ENCODE measurements at places on chromosomes 2 and 18.
A peak's percentile ranks its signal among the peaks of the same experiment; 100 is the strongest.

DNA sequence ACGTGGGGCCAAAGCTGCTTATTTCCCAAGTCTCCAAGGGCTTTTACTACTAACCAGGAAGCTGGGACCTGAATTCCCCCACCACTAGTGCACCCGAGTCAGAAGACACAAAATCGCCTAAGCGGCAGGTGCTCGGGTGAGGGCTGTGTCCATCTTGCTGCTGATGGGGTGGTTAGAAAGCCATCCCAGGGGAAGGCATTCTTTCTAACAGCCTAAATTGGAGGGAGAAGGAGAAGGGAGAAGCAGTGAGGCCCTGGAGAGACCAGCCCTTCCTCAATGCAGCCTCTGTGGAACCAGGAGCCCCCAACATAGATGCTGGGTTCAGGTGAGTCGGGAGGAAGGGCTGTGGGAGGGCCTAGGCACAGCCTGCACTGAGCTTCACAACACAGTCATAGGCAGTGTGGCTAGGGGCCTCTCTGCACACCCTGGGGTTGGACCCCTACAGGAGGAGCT lies 1.9 kb upstream of the PROM2 start:
- DNase-seq, result no peak

DNA sequence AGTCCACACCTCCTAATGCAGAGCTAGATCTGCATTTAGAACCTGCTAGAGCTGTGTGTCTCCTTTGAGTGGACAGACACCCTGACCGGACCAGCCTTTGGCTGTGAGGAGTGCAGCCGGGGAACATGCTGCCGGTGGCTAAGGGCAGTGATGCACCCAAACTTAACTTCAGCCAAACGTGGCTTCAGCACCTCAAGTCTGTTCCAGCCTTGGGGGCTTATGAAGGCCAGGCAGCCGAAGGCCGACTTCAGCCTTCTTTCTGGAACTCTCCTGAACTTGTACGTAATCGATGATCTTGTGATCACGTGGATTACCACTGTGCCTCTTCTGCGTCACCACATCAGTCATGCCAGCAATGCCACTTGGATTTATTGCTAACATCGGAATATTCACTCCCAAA lies 49.1 kb downstream of the POMC start:
- no peak for DNase-seq

GRCh38 chr2:241379481-241380480 lies 23.7 kb downstream of the FARP2 start:
- no peak for DNase-seq

DNA sequence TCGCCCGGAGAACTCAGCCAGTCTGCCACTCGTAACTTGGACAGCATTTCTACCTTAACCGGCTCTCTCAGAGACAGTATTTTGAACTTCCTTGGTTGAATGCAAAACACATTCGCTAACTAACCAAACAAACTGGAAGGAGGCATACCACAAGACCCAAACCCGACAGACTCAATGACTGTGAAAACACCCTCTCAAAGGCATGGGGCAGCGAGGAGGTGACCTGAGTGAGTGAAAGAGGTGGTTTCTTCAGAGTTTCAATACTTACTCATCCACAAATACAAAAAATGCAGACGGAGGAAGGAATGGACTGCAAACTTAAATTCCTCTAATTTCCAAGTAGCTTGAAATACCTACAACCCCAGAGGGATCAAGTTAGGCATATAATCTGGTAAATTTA lies 132.9 kb downstream of the GAREM1 start:
- no peak for DNase-seq

- no peak for DNase-seq
These were observed 159.6 kb upstream of the HNRNPA3 start for GRCh38 chr2:177053038-177053437.

DNA sequence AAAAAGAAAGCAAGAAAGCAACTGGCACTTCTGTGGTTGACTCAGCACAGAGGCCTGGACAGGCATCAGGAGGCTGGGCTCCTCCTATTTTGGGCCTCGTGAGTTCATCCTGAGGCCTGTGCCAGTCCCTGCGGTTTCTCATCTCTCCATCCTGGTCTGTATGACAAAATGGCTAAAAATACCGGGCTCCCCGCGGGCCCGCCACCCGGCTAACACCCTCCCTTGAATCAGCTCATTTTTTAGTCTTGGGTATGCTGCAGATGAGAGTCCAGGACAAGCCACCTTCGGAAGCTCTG lies 62.3 kb upstream of the YWHAQ start:
- peak; percentile 41 for DNase-seq

DNA sequence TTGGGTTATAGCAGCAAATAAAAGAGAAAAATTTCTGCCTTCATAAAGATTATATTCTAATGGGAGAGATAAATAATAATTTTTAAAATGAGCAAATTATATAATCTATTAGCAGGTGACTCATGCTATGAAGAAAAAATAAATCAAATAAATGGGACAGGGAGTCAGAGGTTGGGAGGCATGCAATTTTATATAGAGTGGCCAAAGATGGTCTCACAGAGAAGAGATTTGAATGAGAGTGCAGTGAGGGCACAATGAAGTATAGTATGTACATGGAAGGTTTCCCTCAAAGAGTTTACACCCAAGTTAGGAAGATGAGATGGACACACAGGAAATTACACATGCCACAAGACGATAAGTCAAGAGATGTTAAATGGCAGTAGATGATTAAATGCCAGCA lies 369.4 kb downstream of the TXNL1 start:
- no peak for DNase-seq

DNA sequence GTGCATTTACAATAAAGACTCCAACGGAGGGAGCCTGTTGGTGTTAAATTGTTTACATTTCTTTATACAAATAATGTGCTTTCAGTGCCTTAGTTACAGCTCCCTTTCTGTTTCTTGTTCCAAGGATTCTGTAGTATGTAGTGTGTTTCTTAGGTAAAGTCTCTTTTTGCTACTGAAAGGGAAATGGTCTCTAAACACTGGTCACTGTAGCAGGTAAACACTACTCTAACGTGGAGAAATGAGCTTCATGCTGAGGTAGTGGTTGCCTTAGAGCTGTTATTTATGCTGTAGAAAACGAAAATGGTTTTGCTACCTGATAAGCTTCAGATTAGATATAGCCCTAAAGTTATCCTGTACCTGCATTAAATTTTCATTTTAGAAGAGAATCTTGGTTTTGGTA lies 163.6 kb downstream of the CAPN13 start:
- DNase-seq, result no peak

- DNase-seq, result no peak
These were observed 95.3 kb downstream of the SMC6 start for GRCh38 chr2:17658251-17658843.

- no peak for DNase-seq
These were observed 17.0 kb downstream of the TOGARAM2 start for GRCh38 chr2:28997847-28998735.

GRCh38 chr2:229780856-229781773 lies 66.8 kb upstream of the DNER start:
- DNase-seq, result peak; percentile 24

DNA sequence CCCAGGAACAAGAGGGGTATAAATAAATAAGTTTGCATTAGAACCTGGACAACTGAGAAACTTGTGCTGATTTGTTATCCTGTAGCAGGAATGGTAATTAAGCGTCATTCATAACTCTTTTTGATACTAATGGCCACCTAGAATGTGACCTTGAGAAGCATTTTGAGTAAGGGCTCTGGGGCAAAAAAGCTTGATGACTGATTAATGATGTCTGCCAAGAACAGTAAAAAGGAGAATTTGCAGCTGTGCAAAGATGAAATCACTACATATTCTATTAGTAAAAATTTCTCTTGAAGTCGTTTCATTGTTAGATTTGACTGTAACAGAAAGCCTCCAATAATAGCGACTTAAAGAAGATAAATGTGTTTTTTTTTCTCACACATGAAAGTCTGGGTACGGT lies 157.7 kb downstream of the PRKCE start:
- DNase-seq, result no peak

DNA sequence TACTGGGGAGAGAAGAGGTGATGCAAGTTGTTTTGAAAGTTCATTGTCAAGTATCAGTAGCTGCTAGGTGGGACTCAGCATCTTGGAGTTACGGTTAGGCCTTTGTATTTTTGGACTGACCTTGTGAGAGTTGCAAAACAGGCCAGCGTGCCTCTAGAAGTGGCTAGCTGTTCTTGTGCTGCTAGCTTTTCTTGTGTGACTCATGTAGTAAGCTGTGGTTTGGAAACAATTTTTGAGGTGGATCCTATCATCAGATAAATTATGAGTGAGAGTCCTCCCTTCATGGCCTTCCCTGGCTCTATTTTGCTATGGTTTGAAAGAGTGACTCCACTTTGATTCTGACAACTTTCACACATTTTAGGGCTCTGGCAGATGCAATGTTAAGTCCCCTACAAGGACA lies 409.2 kb upstream of the HS6ST1 start:
- DNase-seq, result peak; percentile 65

GRCh38 chr2:64852771-64853241 lies 136.4 kb upstream of the SLC1A4 start:
- DNase-seq, result no peak

DNA sequence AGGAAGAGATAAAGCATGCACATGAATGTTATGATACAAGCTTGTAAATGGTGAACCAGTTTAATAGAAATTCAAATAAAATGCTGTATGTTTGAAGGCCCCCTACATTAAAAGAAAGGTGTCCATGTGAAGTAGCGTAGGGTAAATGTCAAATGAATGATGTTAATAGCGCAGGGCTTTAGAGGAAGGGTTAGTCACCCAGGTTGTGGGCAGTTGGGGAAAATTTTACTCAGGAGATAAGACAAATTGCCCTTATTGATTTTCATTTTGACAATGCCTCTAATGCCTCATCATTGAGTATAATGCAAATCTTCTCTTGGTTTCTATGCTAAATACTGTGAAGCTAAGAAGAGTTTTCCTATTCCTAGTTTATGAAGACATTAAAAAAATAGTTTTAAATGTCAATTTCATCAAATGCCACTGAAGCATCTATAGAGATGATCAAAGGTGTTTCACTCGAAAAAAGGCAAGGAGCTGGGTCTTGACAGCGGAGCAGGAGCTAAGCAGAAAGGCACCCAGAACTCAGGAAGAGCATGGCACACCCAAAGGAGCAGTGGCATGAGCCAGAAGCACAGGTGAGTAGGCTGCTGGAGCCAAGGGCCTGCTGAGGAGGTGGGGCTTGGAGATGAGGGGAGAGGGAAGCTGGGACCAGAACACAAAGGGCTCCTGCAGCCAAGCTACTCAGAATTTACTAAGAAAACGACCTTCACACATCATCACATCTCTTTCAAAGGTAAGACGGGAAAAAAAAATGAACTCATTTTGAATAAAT lies 129.3 kb upstream of the ACKR3 start:
- no peak for DNase-seq

DNA sequence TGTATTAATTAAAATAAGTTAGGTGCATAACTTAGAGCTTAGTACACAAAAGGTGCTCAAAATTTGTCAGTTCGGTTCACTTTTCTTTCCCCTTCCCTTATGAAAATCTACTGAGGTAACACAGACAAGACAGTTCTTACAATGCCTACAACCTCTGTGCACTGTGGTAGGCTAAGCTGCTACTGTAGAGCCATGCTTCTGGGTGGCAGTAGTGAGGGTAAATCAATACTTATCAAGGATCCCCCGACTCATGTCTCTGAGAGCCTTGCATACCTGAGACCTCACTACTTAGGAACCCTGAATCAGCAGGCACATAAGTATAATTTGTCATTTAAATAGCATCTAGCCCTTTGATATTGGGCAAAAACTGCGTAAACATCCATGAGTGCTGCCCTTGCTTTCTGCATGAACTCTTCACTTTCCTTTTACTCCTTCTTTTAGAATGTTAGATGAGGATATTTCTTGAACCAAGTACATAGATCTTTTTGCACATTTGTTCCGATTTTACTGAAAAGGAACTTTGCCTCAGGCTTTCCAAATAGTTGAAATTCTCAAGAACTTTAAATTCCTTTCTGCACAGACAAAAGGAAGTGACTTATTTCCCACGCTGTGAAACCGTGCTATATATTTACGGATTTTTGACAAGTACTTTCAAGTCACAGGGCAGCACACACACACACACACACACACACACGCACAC lies 234.4 kb downstream of the TRIB2 start:
- DNase-seq, result no peak

DNA sequence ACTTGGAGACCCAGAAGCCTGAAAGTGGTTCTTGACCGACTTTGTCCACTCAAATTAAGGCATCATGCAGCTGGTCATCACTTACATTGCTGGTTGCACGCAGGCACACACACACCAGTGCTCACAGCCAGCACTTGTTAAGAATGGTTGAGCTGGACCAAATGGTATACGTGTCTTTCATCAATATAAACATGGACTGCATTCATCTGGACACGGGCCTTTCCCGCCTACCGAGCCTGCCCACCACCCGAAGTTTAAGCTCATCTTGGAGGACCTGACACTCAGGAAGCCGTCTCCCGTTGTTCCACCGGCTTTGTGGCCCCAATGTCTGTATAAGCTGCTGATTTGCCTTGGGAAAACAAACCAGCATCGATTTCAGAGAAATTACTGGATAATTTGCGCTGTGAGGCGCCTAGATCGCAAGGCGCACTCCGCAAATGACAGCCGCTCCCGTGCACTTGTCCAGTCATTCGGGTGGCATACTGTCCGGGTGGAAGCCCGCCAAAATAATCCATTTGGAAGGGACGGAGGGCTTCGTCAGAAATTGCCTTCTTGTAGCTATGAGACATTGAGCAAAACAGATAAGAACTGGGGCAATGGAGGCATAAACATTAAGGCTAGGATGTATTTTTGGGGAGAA lies 40.1 kb upstream of the AKAIN1 start:
- DNase-seq, result no peak

GRCh38 chr2:240211598-240212424 lies 71.4 kb upstream of the OTOS start:
- no peak for DNase-seq

GRCh38 chr2:165114346-165114939 lies 89.4 kb downstream of the SCN3A start:
- DNase-seq, result no peak

DNA sequence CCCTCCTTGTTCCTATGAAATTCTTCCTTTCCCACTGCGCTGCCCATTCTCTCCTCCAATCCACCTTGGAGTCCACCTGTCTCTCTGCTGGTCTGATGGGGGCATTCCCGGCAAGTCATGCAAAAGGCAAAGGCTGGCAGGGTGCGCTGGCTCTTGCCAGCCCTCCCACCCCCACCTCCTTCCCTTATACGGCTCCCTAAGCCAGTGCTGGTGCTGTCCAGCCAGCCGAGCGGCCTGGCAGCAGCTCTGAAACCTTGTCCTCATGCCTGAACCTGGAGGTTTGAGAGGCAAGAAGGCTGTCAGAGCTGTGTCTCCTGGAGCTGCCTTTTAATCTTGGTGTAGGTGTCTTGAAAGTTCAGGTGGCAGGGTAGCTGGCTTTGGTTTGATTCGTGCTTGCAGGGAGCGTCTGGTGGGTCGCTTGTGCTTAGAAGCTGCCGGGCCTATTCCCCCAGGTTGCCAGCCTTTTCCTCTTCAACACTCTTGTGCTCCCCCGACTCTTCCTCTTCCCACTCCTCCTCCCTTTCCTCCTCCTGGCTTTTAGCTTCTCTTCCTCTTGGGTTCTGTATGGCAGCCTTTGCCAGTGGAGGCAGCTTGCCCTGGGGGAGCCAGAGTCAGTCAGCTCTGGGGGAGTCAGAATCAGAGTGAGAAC lies 748 bp downstream of the LIPG start:
- no peak for DNase-seq

All from AG09319 (cell line).